ENCODE measurements at places on chromosomes 5 and 9.

DNA sequence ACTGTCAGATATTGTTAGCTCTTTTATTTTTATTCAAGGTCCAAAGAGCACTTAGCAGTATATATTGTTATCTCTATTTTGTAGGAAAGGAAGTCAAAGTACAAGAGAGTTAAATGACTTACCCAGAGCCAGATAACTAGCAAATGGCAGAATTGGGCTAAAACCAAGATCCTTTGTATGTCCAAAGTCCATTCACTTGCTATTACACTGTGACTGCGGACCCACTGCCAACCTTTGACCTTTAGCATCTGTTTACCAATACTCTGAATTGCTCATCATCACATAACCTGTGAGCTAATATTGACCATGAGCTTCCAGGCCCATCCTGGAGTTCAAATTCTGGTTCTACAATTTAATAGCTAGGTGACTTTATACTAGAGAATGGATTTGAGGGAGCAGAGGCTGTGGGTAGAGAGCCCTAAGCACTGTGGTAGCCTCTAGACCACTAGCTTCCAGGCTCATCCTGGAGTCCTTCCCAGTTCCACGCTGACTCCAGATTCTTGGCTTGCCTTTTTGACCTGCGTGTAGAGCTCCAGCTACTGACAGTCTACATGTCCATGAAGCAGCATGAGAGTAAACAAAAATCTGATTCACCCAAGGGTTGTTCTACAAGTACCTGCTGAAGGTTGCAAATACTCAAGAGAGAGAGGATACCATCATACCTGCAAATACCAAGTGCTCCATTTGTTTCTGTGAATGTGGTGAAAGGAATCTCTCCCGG is 424.0 kb downstream of the SH3GL2 start:
- no peak for DNase-seq

DNA sequence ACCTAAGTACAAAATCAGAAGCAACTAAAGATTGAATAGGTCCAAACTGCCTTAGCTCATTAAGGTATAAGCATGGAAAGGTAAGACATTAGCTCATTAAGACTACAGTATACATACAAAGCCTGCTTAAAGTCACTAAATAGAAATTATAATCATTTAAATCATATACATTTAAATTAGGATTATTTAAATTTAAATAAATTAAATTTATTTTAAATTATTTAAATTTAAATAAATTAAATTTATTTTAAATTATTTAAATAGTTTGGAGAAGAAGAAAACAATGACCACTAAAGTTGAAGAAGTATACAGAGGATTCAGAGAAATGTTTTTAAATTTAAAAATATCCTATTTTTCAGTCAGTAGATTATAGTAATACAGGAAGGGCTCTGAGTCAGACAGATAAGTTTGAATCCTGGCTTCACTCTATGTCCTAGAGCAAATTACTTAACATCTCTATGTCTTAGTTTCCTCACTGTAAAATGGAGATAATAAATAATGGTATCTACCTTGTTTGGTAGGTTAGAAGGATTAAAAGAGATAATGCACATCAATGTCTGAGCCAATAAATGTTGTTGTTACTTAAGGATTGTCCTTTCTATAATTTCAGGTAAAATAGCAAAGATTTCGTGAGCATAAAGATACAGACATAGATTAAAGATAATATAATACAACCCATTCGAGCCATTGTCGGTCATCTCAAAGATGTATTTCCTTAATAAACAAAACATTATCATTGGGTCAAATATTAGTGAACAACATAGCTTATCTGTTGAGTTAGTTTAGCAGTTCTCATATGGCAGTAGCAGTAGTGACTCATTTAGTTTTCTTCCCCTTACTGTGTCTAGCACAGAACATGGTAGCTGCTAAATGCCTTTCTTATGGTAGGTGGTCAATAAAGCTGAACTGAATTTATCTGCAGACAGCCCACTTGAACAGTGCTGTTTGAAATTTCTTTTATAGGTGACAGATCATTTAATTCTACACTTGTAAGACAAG is 100.6 kb downstream of the KIAA0825 start:
- DNase-seq: no peak

GRCh38 chr5:109410389-109411148 is 795 bp upstream of the PJA2 start:
- peak; percentile 55 for DNase-seq

DNA sequence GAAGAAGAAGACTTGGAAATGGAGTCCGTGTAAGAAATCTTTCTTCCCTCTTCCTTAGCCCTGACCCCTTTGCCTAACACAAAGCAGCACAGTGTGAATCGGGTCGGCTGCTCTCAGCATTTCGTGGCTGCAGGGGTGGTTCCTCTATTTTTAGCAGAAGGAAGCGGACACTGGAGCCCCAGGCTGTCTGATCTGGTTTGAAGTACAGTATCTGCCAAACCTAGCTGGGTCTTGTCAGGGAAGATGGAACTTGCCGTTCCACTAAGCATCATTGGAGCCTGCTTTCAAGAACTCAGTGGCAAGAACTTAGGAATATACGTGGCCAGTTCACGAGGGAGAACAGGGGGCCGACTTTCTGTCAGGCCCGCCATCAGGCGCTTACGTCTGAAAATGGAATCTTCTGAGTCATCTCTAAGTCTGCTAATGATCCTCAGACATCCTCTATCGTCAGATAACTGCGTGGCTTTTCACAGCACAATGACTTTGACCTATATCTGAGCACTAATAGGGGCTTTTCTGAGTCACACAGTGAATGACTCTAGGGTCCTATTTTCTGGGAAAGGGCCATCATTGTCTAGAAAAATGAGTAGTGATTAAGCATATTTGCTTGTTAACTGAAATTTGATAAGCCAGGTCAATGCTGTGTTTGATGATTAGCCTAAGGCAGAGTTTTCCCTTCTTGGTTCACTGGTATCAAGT is 43.3 kb upstream of the NCS1 start:
- DNase-seq: peak; percentile 95

DNA sequence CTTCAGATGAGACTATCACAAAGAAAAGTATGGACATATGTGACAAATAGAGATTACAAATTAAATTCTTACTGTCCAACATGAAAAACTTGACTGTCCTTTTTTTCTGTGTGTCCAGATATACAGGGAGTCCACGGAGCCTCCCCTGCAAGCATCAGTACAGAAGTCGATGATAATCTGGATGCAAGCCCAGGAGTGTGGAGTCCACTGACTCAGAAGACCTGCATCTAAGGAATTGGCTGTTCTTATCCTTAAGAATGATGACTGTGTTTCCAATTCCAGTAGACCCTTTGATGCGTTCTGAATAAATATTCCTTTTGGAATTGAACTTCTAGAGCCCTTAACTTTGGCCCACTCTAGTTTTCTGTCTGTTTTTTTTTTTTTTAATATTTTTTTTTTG is 56.7 kb upstream of the TAF11L2 start:
- peak; percentile 82 for DNase-seq

DNA sequence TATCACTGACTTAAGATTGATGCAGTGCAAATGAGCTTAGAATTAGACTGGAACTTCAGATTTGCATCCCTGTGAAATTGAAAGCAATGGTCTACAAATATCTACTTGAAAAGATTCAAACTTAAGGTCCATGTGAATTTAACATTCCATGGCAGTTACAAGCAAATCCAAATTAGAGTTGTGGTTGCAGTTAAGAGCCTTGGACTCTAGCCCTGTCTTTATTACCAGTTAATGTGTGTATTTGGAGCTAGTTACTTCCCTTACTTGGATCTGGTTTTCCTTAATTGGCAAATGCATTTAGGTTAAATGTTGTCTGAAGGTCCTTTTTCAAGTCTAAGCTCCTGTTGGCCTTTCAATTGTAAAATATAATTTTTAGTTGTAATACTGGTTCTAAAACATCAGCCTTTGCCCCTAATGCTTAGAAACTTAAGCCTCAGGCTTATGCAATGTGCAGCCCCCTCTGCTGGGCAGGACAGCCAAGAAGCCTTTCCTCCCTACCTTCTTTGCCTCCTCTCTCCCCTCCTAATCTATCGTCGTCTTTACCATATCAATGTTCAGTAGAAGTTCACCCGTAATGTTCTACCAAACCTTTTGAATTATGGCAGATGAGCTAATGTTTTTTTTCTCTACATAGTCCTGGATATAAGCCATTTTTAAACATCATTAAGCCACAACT is 59.5 kb downstream of the ERMP1 start:
- no peak for DNase-seq

DNA sequence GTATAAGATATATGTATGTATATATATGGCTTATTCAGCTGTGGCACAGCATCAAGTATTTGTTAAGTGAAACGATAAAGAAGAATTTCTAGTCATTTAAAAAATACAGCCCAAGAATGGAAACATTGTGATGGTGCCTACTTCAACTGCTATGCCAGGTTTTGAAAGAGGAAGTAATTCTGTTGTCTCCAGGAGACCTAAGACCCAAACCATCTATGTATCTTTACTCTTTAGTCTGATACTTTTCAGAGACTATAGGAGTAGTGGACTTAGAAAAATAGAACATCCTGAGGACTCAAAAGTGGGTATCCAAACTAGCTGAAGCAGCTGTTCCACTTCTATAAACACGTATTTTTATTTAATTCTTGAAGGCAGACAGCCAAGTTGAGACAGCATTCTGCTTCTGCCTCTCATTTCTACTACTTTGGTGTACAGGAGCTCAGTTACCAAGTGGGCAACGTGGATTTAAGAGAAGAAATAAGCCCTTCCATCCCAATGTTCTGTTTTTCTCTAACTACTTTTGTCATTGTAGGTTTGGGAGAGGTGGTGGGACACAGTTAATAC is 110.7 kb downstream of the RPS23 start:
- DNase-seq: no peak

DNA sequence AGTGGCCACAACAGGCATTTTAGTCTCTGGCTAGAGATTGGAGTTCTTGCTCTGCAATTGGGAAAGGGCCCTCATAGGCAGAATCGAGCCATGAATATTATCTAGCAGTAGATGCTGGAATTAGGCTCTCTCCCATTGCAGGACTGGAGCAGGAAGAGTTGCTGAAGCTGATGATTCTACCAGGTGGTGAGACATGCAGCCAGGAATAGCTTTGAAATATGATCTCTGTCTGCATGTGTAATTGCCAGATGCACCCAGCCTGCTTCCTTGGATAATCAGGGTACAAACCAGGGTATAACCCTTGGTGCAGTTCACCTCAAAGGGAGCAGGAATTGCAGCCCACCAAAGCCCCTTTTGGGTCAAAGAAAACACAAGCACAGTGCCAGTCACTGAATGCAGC is 211.4 kb upstream of the FTMT start:
- DNase-seq: no peak

GRCh38 chr5:42423285-42424165 is at the start of gene GHR:
TSS of gene GHR (plus strand) at chr5:42423439. CDS start at chr5:42565875, 142,436 bp downstream.
- DNase-seq: peak; percentile 97

DNA sequence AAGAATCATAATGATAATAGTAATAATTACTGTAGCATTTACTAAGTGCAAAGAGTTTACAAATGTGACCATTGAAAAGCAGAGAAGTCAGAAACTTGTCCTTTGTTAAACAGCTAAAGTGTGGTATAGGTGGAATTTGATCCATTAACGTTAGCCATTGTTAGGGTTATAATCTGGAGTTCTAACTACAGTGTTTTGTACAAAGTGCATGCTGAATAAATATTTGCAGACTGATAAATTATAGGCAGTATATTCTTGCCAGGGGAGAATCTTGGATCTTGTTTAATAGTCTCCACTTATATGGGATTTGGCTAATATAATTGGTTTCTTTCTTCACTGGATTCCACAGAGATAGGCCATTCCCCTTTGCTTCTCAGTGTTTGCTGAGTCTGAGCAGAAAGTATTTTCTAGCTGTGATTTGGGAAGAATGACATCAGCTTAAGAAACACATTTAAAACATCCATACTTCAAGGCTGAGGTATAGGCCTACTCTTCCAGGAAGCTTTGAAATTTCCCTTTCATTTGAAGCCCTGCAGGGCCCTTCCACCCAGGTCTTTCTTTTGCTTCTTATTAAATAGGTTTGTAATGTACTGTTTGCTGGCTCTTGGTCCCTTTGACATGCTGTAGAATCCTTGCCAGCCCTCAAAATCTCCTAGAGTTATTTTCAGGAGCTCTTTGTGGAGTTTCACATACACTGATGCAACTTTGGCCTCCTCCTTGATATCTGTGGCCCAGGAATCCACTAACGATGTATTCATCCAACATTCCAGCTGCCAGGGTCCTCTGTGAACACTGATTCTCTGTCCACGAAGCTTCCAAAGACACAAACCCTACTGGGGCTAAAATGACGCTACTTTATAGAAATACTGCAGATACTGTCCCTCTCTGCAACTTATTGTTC is 51.4 kb downstream of the ATP10B start:
- no peak for DNase-seq

- DNase-seq: no peak
Measured at GRCh38 chr5:103424026-103424425, 138.6 kb downstream of the NUDT12 start.

DNA sequence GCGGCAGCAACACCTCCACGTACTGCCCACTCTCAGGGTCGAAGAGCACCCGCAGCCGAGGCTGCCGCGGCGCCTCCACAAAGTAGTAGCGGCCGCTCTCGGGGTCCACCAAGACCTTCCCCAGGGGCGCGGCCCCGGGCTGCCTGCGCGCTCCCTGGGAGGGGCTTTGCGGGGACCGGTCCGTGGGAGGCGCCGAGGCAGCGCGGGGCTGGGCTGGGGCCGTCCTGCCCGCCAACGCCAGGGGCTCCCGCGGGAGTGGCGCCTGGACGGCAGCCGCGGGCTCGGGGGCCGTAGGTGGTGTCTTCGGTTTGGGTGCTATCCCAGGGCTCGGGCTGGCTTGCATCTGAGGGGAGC is 2.6 kb upstream of the MZB1 start:
- no peak for DNase-seq

- DNase-seq: no peak
Measured at GRCh38 chr9:112744177-112744576, 6.4 kb upstream of the SNX30 start.

- DNase-seq: peak; percentile 19
Measured at GRCh38 chr5:62354028-62354874, 48.2 kb downstream of the KIF2A start.

DNA sequence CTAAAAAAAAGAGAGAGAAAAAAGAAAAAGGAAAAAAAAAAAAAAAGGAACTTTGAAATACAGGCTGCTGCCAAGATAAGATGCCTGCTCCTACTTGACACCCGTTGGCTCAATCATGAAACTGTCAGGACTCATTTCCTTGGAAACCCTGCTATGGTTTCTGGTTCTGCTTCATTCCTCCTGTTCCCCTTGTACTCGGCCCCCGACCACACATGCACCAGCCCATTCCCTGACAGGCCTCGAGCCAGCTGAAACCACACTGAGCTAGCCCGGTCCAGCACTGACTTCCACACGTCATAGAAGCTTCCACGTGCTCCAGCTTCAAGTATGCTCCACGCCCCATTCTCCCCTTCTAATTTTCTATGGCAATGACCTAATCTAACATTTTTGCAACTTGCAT is 93.2 kb downstream of the MYO10 start:
- no peak for DNase-seq

DNA sequence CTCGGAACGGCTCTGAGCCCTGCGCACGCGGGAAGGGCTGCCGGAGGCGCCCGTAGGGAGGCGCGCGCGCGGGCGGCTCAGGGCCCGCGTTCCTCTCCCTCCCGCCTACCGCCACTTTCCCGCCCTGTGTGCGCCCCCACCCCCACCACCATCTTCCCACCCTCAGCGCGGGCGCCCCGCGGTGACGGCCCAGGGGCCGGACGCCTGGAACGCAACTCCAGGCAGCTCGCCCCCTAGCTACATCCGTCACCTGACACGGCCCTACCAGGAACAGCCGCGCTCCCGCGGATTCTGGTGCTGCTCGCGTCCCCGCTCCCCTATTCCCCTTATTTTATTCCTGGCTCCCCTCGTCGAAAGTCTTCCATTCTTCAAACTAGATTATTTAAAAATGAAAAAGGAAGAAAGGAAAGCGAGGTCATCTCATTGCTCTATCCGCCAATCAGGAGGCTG is at the start of gene CDKN2B-AS1:
Gene CDKN2B-AS1 (plus strand): TSS at position 236 of the 450 bp plus-strand sequence.
- peak; percentile 91 for DNase-seq

GRCh38 chr5:114387433-114387832 is 25.6 kb downstream of the KCNN2 start:
- DNase-seq: no peak

Measured in osteoblast (primary cell).